T-helper 2 cell (primary cell): ENCODE measurements at places on chromosomes 12 and 14.

- DNase-seq, result no peak
These were observed 272.0 kb upstream of the DIO3 start for GRCh38 chr14:101289230-101289690.

- DNase-seq, result no peak
These were observed 2.3 kb downstream of the TULP3 start for GRCh38 chr12:2893007-2893406.

GRCh38 chr12:53042607-53043454, 7.0 kb upstream of the TNS2 start:
- no peak for DNase-seq

DNA sequence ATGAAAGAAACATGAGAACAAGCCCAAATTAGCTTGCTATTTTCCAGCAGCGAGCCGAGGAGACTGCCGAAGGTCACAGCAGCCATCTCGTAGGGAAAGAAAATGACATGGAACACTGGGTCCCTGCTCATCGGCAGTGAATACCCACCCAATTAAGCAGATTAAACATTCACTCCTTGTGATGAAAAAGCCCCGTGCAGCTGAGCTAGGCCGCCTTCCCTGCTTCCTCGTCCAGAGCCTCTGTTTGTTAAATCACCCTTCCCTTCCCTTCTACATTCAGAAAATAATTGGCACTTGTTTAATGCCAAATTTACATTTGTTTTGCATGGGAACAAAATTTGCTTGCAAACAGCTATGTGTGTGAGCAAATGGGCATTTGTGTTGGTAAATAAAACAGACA, 342.5 kb downstream of the RMST start:
- DNase-seq, result no peak

- DNase-seq, result no peak
These were observed 8.3 kb downstream of the ATP2B1 start for GRCh38 chr12:89700191-89700810.

- no peak for DNase-seq
These were observed 39.3 kb downstream of the PPM1A start for GRCh38 chr14:60288279-60288678.

DNA sequence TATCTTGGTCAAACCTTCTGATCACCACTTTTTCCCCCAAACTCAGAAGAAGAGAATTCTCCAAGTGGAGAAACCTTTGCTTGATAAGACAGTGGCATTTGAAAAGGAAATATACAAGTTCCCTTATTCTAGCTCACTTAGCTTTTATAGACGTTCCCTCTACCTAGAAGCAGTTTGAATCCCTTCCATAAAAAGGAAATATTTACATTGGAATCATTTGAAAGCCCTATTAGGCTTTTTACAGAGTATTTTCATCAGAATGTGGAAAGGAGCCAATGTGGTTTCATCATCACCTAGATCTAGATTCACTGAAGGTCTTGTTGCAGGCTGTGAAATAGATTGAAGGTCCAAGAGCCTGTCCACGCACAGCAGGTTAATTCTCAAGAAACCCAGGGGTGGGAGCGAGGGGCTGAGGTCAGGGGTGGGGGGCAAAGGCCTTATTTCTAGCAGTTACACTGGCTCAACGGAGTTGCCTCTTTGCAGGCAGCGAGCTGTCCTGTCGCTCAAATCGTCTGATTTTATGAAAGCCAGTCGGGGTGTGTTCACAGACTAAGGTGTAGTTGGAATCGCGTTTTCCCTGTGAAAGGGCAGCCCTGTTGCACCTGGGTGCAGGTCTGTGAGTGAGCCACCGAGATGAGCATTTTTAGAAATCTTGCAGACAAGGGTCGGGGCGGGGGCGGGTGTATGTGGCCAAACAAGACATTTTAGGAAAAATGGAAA, 45.6 kb downstream of the AACS start:
- no peak for DNase-seq

DNA sequence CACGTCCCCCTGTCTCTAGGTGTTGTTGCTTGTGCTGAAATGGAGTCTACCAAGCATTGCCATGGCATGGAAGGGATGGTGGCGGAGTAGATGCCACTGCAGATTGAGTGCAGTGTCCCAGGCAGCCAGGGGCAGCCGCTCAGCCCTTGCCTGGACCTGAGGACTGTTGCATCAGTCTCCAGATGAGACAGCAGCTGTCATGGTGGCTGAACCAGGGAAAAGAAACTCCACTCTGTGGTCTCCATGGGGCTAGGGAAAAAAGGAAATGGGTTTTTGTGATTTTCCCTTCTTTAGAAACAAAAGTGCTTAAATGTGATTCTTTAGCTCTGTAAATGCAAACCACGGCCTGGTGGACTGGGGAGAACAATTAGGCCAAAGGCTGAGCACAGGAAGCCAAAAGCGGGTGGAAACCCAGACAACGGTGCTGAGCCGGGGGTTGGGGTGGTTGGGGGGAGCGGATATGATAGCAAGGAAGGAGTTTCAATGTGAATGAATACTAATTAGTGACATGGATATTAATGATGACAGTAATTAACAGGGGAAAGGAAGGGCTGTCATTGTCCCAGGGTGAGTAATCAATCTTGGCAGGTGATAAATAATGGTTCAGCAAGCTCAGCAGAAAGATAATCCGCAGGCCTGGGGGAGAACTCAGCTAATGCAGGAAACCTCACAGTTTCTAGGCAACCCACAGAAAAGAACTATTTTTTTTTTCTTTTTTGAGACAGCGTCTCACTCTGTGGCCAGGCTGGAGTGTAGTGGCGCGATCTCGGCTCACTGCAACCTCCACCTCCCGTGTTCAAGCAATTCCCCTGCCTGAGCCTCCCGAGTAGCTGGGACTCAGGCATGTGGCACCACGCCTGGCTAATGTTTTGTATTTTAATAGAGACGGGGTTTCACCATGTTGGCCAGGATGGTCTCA, 442.6 kb downstream of the DPF3 start:
- DNase-seq, result no peak

GRCh38 chr12:110198386-110198785, 74.2 kb downstream of the IFT81 start:
- no peak for DNase-seq

- no peak for DNase-seq
These were observed 91.2 kb downstream of the CEP128 start for GRCh38 chr14:80850197-80850814.

GRCh38 chr12:12294215-12295005, 27.6 kb upstream of the LRP6 start:
- DNase-seq, result no peak

DNA sequence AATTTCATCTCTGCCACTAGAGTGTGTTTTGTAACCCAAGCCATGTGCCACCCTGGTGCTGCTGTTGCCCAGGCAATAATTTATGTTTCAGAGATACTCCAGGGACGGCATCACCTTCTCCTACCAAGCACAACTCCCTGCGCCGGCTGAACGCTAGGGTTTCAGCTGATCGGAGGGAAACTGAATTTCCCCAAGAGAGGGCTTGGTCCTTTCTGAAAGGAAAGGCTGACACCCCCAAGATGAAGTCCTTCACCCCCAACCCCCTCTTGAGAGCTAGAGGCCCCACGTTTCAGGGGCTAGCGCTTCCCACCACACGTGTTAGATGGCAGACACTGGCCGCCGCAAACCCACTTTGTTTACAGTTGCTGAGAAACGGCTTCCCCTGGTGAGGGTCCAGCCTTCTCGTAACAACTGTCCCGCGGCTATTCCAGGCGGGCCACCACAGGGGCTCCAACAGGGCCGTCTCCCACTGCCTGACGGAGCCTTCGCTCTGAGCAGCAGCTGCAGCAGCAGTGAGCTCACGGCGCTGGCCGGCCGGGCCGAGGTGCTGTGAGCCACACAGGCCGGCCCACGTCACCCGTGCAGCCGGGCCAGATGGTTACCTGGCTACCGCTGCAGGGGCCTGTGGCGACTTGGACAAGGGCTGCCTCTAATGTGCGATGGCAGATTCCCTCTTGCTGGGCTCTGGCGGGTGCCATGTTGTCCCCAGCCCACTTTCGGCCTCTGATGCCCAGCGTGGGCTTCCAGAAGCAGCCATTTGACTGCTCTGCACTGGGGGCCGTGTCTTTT, 66.4 kb downstream of the TESC start:
- DNase-seq, result no peak

- no peak for DNase-seq
These were observed 164.2 kb downstream of the CHST11 start for GRCh38 chr12:104620837-104621531.

- peak; percentile 57 for DNase-seq
These were observed 259.5 kb upstream of the E2F7 start for GRCh38 chr12:77324763-77325468.

DNA sequence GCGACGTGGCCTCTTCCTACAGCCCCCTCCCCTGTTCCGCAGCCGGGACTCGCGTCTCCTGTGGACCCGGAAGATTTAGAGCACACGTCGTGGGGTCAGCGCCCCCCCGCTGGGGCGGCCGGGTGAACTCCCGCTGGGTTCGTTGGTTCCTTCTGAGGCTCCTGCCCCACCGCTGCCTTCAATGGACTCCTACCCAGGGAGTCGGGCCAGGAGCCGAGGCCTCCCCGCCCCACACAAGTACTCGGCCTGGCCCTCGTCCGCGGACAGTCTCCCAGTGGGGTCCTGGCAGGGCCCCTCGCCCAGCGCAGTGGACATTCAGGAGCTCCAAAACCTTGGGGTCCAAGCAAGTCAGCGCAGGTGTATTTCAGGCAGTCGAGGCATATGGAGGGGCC, 1.2 kb downstream of the MMP17 start:
- no peak for DNase-seq

GRCh38 chr12:50699154-50699553, 64.7 kb upstream of the ATF1 start:
- DNase-seq, result no peak

- DNase-seq, result peak; percentile 83
These were observed 27.6 kb downstream of the TSPAN11 start for GRCh38 chr12:30953951-30954751.

GRCh38 chr12:85005615-85006014, 30.5 kb downstream of the TSPAN19 start:
- no peak for DNase-seq

DNA sequence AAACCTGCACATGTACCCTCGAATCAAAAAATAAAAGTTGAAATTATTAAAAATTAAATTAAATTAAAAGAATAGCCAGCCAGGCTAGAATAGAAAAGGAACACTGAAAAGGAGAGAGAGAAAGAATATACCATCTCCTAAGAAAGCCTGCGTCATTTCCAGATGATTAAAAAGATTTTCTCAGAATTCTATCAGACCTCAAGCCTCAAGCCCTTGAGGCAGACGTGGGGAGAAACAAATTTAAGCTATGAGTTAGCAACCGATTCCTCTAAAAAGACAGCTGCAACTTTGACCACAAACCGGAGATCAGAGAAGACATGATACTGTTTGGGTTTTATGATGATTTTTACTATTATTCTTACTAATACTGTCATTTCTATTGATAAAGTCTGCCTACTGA, 138.3 kb downstream of the KSR2 start:
- no peak for DNase-seq

GRCh38 chr12:107684990-107685359, 624 bp upstream of the PWP1 start:
- DNase-seq, result no peak

DNA sequence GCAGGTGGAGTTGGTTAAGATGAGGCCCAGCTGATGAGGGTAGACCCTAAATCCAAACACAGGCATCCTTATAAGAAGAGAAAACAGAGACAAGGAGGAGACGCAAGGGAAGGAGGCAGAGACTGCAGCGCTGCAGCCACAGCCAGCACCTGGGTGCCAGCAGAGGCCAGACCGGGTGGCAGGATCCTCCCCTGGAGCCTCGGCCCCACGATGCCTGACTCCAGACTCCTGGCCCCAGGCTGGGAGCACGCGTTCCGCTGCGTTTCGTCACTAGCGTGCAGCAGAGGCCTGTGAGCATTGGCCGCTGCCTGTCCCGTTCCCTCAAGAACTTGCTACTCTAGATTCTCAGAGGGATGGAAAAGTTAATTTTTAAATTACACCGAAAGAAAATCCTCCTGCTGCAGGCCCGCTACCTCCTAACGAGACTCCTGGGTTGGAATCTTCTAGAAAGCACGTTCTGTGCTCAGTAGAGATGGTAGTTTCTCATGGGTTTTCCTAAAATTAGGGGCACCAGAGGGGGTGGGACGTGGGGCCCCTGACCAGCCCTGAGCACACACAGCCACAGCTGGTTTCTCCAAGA, 57.7 kb upstream of the FBRSL1 start:
- DNase-seq, result no peak

- DNase-seq, result peak; percentile 4
These were observed 12.2 kb upstream of the SPTB start for GRCh38 chr14:64891839-64892375.

DNA sequence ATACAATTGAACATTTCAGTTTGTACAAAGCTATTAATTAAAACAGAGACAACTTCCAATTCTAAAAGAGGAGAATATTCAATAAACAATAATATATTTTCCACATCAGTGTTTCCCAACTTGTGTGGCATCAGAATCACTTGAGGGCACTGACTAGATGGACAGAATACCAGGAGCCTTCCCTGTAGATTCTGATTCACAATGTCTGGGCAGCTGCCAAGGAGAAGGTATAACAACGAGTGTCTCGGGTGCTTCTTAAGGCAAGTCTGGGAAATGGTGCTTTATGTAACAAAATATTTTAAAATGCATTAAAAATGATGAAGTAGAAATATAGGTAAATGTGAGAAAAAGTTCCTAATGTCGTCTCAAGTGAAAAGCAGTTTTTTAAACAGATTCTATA, 26.2 kb downstream of the GALC start:
- no peak for DNase-seq

DNA sequence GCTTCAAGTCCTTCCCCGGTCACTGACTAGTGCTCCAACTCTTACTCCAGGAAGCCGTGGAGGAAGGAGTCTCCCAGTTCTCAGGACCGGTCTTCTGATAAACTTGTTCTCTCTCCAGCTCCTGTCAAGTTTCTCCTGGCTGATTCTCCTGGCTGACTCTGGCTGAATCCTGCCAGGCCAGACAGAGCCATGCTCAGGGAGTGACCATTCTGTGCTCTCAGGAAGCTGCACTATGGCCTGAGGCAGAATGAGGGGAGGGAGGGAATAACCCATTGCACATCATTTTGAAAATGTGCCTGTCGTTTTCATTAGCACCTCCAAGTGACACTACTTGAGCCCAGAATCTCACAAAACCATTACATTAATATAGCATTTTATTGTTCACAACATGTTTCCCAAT, 80.8 kb downstream of the IFNG start:
- DNase-seq, result no peak

GRCh38 chr14:69956970-69957369, 77.8 kb downstream of the SMOC1 start:
- DNase-seq, result no peak
